ENCODE measurements at places on chromosomes 7 and 10. TPM values are rescaled to one million over a fixed set of nuclear protein-coding genes. Genes with fewer than 3 reads are reported as not detected.

HOXA6 gene
- 3.1 TPM for total RNA-seq

FAM221A gene
- total RNA-seq, result 6.2 TPM

LIPM gene
- not detected for total RNA-seq

ACSL5 gene
- total RNA-seq, result 41.9 TPM

- peak; percentile 90 for DNase-seq
These were observed at the start of gene LRGUK for GRCh38 chr7:134126966-134127848. Gene LRGUK, plus strand, starts transcription at chr7:134127340. Its CDS starts 28 bp downstream, at chr7:134127368.

GRCh38 chr10:97789770-97790397 lies 18.1 kb upstream of the SFRP5 start:
- DNase-seq, result no peak

DNA sequence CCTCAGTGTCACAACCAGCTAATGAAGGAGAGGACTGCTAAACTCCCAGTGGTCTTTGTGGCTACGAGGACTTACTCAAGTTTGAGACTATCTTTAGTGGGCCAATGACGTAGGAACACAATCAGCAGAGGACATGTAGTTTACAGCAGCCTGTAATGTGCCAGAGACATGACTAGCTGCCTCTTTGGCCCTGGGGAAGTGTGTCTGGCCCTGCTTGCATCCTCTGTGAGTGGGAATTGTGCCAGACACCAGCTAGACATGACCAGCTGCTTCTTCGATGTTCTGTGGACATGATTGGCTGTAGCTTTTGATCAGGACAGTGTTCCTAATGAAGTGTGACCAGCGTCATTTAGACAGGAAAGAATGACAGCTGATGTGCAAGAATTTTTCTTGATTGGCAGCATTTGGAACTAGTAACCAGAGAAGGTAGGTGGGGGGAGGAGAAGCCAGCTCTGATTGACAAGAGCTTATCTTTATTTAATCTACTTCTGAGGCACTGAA lies 141.7 kb downstream of the AUTS2 start:
- no peak for DNase-seq

- DNase-seq, result no peak
These were observed 8.4 kb downstream of the TRIM24 start for GRCh38 chr7:138468244-138469123.

GRCh38 chr10:126476246-126476645 lies 88.0 kb upstream of the ADAM12 start:
- DNase-seq, result no peak

DNA sequence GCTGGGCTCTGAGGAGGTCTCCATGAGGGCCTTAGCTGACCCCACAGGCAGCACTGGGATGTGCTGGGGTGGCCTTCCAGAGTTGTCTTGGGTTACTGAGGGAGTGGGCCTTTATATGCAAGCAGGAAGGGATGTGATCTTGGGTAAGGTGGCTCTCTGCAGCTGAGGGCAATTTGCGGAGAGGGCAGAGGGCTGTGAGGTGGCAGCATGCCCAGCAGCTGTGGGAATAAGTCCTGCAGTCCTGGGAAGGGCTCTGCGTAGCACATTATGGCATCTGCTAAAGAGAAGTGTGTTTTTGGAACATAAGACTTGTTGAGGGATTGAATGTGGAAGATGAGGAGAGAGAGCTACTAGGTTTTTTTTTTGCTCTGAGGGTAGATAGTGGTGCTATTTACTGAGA lies 99.6 kb upstream of the KMT2E start:
- DNase-seq, result no peak

DNA sequence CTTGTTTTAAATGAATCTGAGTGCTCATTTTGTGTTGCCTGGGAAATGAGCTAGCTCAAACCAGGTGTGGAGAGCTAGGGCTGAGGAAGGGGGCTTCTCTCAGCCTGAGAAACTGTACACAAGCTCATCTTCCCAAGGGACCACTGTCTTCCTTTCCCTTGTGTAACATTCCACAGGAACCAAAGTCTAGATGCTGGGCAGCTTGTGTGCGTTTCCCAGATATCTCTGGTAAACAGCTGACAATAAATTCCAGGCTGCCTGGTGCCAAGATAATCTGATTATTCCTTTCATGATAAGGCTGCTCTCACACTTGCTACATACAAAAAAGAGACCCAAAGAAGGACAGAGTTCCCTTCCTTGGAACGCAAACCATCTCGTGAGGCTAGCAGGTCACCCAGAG lies 33.1 kb upstream of the MKLN1 start:
- DNase-seq, result no peak

GRCh38 chr7:31794851-31795344 lies 107.9 kb downstream of the PPP1R17 start:
- DNase-seq, result no peak

DNA sequence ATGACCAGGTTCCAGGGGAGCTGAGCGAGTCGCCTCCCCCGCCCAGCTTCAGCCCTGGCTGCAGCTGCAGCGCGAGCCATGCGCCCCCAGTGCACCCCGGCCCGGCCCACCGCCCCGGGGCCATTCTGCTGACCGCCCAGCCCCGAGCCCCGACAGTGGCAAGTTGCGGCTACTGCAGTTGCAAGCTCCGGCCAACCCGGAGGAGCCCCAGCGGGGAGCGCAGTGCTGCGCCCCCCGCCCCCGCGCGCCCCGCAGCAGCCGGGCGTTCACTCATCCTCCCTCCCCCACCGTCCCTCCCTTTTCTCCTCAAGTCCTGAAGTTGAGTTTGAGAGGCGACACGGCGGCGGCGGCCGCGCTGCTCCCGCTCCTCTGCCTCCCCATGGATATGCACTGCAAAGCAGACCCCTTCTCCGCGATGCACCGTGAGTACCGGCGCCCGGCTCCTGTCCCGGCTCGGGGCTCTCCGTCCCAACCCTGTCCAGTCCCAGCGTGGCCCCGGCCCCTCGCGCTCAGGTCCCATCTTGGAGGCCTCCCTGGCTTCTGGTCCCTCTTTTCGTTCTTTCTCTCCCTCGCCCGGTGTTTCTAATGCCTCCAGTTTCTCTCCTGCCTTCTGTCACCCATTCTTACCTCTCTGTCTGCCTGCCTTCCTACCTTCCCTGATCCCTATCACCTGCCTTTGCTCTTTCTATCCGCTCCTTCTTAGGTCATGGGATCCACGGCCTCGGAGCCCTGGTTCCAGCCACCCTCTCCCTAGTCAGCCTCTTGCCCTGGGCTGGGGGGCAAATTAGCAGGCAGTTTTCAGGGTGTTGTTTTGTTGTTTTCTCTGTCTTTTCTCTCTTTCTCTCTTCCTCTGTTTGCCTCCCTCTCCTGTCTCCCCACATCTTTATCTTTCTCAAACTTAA lies 751 bp downstream of the PAX2 start:
- DNase-seq, result peak; percentile 87

DNA sequence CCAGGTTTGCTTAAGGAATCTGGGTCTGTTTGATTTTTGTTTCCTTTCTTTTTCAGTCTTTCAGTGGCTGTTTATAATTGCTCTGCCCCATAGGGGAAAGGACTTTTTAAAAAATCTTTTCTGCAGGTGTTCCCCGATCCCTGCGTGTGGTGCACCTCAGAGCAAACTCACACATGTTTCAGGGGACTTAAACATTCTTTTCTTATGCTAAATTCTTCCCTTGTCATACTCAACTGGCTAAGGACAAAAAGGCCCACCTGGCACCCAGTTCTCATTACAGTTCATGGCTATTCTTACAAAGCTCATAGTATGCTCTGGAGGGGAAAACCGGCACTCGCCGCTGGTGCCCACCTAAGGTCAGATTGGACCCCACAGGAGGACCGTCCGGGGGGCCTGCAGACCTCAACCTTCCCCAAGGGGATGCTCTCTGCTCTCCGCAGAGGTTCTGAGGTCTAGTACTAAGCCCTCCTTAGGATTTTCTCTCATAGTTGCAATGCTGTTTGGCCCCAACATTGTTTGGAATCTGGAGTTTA lies 220.3 kb downstream of the HGF start:
- no peak for DNase-seq

All from mesenteric fat pad (tissue), 1 donor.